Effector memory CD4-positive, alpha-beta T cell (primary cell): ENCODE measurements at places on chromosomes 3 and 15.

- no peak overlapping the region for H3K27ac ChIP-seq
- no peak for DNase-seq
- H3K27me3 ChIP-seq, result no peaks in the 10 kb centered on the region
- no peaks in the 10 kb centered on the region for H3K4me1 ChIP-seq
- H3K36me3 ChIP-seq, result no peaks in the 10 kb centered on the region
Measured at GRCh38 chr15:93203036-93203435, 114.0 kb upstream of the RGMA start.

DNA sequence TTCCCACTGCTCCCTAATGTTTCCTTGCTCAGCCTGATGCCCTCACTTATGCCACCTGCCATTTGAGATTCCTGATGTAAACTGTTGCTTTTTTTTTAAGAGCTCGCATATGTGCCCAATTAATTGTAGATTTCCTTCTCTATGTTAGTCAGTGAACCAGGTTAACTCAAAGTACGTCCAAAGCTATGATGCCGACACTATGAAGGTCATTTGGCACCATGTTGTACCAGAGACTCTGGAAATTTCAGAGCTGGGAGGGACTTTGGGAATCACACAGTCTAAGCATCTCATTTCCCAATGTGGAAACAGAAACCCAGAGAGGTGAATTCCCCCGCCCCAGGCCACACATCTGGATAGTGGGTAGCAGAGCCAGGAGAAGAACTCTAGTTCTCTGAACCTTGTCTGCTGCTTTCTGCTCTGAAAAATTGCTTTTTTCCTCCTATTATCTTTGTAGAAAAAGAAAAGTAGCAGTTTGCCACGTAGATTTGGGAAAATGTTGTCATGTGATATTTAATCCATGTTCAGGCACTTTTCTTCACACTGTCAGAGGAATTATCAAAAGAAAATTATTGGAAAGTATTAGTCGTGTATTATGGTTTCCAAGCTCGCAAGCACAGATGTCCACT, 38.5 kb upstream of the TNFAIP8L3 start:
- no peak for DNase-seq
- no peak overlapping the region for H3K4me3 ChIP-seq
- peaks cover 2% of the 10 kb centered on the region for H3K27me3 ChIP-seq
- no peak overlapping the region for H3K27ac ChIP-seq
- no peaks in the 10 kb centered on the region for H3K4me1 ChIP-seq
- H3K36me3 ChIP-seq, result no peaks in the 10 kb centered on the region

DNA sequence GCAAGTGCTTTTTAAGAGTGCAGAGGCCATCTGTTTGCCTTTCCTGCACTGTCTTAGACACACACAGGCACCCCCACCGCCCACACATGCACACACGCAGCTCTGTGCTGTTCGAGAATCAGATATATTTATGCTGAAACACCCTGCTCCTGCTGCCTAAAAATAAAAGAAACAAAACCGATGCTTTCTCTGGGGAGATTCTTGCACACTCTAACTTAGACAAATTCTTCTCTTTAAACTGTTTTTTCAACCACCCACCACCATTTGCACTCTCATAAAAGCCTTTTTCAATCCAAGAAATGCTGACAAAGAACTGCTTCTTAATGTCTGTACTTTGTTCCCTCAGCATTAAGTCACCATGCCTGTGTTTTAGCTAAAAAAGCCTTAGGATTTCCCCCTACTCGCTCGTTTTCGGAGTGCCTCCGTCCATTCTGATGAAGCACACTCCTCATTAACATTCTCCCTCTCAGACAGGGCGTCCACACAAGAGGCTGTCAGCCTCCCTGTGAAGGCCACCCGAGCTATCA, 26.2 kb downstream of the SLC12A8 start:
- H3K4me3 ChIP-seq, result no peak overlapping the region
- H3K4me1 ChIP-seq, result no peaks in the 10 kb centered on the region
- no peak overlapping the region for H3K27ac ChIP-seq
- no peaks in the 10 kb centered on the region for H3K27me3 ChIP-seq
- H3K36me3 ChIP-seq, result no peaks in the 10 kb centered on the region

- H3K27me3 ChIP-seq, result no peaks in the 10 kb centered on the region
- H3K27ac ChIP-seq, result no peak overlapping the region
- DNase-seq, result no peak
- no peak overlapping the region for H3K4me3 ChIP-seq
- H3K36me3 ChIP-seq, result no peaks in the 10 kb centered on the region
Measured at GRCh38 chr3:26105261-26105660, 315.4 kb downstream of the OXSM start.

DNA sequence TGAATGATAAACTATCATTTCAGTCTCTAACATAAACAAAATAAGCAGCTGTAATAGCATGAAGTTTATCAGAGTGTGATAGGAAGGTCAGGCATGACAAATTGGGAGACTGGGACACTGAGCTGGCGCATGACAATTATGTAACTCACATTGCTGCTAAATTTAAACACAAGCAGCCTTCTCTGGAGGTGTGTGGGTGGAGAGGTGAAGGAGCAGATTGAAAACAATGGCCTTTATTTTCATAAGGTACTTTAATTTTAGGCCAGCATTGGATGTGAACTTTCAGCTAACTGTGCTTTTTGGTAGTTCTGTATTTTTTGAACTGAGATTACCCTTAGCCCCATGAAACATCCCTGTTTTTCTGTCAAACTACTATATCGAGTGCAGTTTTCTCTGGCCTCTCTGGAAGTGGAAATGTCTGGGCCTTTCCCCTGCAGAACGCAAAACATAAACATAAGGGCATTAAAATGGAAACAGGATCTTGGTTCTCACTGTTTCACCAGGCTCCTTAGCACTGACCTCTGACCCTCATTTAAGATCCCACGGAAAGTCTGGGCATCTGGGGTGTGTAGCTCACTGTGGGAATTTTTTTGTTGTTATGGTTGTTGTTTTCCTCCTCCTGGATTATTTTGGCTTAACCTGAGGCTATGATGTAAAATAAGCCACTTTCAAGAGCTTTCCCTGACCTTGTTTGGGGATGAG, 160.1 kb upstream of the DPH6 start:
- no peaks in the 10 kb centered on the region for H3K4me1 ChIP-seq
- DNase-seq, result no peak
- H3K36me3 ChIP-seq, result no peaks in the 10 kb centered on the region
- H3K27ac ChIP-seq, result no peak overlapping the region

- peak overlapping the region; percentile 30 for H3K27ac ChIP-seq
- DNase-seq, result peak; percentile 16
- H3K36me3 ChIP-seq, result no peaks in the 10 kb centered on the region
- no peaks in the 10 kb centered on the region for H3K27me3 ChIP-seq
Measured at GRCh38 chr15:60899322-60899966, 329.7 kb downstream of the RORA start.

- H3K36me3 ChIP-seq, result no peaks in the 10 kb centered on the region
- no peak overlapping the region for H3K4me3 ChIP-seq
- H3K27ac ChIP-seq, result no peak overlapping the region
- no peak for DNase-seq
- peaks cover 19% of the 10 kb centered on the region for H3K27me3 ChIP-seq
Measured at GRCh38 chr3:142958707-142959106, 4.8 kb downstream of the PAQR9 start.
